ENCODE measurements at places on chromosomes 12 and 14.

DNA sequence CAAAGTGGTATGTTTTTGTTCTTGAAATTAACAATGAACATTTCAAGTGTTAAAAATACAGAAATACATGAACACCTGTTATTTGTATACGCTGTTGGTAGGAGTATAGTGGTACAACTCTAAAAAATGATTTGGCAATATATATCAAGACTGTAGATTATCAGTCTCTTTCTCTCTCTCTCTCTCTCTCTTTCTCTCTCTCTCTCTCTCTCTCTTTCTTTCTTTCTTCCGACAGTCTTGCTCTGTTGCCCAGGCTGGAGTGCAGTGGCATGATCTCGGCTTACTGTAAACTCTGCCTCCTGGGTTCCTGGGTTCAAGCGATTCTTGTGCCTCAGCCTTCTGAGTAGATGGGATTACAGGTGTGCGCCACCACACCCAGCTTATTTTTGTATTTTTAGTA, 12.6 kb downstream of the HEBP1 start:
- no peak for DNase-seq

DNA sequence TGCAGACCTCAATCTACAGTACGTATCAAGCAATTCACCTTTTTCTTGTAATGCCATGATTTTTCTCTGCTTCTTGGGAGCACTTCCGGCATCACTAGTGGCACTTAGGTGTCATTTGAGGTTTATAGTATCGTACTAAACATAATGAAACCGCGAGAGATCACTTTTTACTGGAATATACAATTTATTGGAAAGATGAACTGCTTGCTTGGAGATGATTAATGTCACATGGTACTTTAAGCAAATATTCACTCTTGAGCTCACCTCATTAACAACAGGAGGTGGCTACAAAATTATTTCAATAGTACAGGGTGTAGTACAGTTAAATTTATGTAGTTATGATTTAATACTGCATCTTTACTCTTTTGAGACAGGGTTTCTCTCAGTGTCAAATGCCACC, 11.5 kb downstream of the FUT8 start:
- DNase-seq = no peak

- DNase-seq = no peak
Observed at GRCh38 chr12:57009949-57010626, 3.7 kb upstream of the ZBTB39 start.

- DNase-seq = no peak
Observed at GRCh38 chr14:61847861-61848260, 85.6 kb downstream of the SNAPC1 start.

GRCh38 chr14:22598896-22599244, 770 bp downstream of the ABHD4 start:
- no peak for DNase-seq

DNA sequence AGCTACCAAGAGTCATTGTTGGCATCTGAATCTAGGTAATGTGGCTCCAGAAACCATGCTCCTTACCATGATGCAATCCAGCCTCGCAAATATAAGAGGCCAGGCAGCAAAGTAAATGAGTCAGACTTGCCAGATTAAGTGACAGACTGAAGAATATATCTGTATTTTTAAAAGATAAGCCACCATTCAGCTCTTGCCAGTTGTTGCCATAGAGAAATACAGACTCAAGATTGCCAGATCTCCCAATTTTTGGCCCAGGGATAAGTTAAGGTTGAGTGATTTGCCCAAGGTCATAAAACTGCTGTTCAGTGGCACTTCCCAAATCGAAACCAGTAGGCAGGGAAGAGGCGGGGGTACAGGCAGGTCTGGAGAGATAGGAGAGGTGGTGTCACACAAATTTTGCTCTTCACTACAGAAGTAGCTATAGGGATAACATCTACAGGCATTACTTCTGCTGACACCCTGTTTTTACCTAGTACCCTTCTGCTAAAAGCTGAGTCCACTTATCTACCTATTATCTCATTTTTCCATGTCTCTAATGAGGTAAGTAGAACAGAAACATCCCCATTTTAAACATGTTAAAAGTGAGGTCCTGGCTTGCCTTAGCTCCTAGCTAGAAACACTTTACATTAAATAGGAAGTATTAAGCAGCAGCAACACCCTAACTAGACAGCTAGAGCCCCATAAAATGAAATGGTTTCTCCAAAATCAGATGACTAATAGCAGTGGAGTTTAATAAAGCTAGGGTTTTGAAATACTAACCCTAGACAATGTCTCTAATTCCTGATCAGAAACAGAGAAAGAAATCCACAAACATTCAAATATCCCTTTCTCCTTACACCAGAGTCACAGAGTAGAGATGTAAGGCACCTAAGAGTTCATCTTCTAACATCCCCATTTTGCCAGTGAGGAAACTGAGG, 19.5 kb downstream of the DCAF5 start:
- DNase-seq = no peak

GRCh38 chr12:20474443-20474842, 106.1 kb downstream of the PDE3A start:
- DNase-seq = no peak

DNA sequence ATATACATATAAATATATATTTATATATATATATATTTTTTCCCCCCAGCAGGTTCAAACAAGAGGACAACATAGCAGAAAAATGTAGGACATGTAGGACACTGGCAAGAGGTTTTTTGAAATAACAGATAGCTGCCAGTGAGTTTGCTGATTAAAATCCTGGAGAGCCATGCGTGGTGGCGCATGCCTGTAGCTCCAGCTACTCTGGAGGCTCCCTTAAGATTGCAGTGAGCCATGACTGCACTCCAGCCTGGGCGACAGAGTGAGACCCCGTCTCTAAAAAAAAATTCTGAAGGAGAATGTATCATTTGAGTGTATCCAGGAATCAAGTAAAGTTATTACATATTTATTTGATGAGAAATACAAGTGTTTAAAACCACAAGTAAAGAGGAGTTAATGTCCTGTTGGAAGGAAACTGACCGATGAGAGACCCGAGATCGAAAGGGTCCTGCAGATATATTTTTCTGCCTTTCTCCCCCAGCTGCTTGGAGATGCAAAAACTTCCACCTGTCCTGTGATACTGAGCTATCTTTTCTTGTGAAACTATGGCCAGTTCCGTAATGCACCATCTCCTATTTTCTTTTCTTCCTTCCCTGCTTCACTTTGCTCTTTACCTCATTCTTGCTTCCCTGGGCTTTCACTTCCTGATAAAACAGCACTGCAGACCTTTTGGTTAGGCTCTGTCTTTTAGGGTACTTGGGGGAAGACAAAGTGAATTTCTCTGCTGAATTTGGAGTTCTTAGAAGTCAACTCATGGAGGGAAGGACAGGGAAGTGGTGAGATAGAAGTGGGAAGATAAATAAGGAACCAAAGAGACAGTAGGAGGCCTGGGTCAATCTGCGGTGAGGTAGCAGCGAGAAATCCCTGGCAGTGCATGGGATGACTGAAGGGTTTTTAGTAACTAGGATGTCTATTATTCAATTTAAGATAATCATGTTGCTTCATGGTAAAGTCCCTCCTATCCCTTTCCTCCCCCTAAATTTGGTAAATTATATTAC, 41.2 kb upstream of the SLC2A13 start:
- no peak for DNase-seq

DNA sequence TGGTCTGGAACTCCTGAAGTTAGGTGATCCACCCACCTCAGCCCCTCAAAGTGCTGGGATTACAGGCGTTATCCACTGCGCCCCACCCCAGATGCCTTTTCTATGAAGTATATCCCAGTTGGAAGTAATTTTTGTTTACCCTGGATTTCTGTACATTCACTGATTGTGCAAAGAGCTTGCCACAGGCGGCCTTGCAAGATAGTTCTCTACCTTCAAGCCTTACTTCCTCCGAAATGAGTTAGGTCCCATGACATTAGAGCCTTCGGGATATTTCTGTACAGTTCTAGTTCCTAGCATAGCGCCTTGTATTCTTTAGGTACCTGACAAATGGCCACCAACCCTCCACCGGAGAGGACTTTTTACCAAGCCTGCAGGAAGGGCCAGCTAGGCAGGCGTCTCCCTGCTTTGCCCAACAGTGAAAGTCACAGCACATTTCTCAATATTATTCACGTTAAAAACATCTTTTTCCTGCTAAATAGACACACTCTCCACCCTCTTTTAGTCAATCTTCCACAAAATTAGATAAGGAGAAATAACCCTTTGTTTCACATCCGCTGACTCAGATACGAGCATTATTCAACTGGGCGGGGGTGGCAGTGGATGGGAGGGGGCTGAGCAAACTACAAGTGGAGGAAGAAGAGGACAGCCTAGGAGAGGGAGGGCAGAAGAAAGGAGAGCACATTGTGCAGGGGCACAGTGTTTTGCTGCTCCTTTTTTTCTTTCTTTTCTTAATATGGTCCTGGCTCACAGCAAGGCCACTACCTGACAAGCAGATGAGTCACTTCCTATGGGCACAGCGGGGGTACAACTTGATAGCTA, 40.0 kb upstream of the CAPRIN2 start:
- no peak for DNase-seq

DNA sequence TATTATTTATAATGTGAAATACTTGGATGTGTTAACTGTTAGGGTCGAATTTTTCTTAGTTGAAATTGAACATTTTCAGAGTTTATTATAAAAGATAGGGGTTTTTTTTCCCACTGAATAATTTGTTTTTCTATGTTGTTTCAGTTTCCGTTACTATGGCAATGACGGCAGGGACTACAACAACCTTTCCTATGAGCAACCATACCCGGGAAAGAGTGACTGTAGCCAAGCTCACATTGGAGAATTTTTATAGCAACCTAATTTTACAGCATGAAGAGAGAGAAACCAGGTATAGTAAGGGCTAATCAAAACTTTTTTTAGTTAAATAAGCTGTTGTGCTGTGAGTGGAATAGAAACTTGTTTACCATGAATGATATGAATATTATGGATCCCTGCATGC, 35.1 kb upstream of the BMAL2 start:
- no peak for DNase-seq

- no peak for DNase-seq
Observed at GRCh38 chr12:110349096-110349495, 54.4 kb downstream of the ANAPC7 start.

DNA sequence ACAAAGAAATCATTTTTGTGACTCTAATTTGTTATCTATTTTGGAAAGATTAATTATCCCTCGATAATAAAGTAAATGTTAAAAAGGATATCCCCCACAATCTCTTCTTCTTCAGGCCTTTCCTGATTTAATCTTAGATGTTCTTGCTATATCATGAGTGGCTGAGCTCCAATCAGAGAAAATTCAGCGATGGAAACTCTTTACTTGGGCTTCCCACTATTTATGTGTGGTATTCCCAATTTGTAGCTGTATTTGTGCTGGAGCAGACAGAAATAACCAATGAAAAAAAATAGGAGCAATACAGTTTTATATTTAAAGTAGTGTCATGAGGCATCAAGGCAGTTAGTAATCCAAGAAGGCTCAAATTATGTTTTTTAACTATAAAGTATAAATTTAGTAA, 539.1 kb downstream of the PRKD1 start:
- DNase-seq = no peak

GRCh38 chr14:50055461-50056228, 60.7 kb downstream of the VCPKMT start:
- no peak for DNase-seq

DNA sequence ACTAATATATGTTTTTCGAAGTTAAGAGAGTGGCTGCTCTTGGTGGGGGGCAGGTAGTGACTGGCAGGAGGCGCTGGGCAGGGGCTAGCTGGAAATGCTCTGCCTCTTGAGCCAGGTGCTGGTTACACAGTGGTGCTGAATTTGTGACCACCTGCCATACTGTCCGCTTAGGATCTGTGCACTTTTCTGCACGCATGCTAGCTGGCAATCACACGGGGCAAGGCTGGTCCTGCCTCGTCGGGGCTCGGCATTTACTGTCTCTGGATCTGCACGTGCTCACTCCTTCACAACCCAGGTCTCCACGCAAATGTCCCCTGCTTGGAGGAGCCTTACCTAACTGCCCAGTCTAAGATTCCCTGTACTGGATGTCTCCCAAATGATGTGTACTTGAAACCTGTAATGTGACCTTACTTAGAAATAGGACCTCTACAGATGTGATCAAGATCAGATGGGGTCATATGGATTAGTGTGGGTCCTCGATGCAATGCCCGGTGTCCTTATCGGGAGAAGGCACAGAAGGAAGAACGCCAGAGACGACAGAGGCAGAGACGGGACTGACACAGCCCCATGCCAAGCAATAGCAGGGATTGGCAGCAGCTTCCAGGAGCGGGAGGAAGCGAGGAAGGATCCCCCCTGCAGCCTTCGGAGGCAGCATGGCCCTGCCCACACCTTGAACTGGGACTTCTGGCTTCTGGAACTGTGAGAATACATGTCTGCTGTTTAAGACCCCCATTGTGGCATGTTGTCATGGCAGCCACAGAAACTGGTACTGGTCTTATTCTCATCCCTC, 59.5 kb downstream of the RBM19 start:
- no peak for DNase-seq

Measured in vagina (tissue), 2 donors.